Motor neuron (in vitro differentiated cells): ENCODE measurements at places on chromosomes 3 and 15.

DNA sequence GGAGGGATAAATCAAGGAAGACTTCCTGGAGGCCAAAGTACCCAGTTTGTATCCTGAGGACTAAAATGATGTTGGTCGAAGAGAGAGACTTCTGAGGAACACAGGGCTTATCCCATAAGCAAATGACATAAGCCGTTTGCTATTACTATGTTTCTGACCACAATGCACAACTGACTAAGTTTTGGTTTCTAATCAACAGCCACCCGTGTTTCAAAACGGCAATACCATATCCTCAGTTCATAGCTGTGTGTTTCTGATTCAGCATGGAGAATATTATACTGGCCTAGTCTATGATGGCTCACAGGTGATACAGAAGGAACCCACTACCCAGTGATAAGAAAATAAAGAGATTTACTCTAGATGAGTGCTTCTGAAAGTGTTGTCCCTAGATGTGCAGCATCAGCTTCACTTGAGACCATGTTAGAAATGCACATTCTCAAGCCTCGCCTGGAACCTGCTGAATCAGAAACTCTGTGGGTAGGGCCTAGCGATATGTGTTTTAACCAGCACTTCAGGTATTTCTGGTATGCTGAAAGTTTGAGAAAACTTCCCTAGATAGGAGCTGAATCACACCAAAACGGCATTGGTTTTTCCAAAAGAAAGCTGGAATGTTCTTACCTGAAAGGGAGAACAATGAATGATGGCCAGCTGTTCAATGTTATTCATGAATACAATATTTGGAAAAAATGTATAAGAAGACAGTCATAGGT, 639.7 kb upstream of the NR2F2 start:
- ATAC-seq: no peak

DNA sequence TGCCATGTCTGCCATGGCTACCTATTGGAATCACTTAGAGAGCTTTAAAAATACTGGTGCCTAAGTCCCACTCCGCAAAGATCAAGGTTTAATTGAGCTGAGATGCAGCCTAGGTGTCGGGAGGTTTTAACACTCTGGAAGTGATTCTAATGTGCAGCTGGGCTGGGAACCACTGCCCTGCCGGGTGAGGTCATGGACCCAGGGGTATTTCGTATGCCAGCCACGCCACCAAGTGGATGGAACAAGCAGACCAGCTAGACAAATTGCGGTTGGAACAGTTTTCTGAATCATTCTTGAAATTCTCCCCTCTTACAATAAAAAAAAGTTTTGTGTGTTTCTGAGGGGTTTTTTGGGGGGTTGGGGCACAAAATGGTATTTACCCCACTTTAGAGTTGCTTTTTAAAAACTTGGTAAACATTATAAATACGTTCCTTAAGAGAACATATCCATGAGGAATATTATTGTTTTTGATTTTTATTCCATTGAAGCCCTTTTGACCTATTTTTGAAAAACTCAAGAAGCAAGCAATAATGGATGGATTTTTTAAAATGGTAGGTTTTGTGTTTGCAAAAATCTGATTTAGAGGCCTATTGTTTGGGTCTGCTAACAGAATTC, 66.2 kb upstream of the CSTA start:
- ATAC-seq: peak; percentile 68

GRCh38 chr3:152258448-152259393, 10.0 kb upstream of the MBNL1 start:
- no peak for ATAC-seq

GRCh38 chr15:80822256-80822655, 43.1 kb downstream of the CEMIP start:
- ATAC-seq: no peak

GRCh38 chr15:25717127-25717456, 146.0 kb downstream of the ATP10A start:
- ATAC-seq: no peak

- no peak for ATAC-seq
These were observed 237 bp upstream of the ZNF662 start for GRCh38 chr3:42905740-42906069.

GRCh38 chr15:68275165-68275746, 2.3 kb upstream of the FEM1B start:
- ATAC-seq: no peak

GRCh38 chr3:61628636-61629035, 67.3 kb downstream of the PTPRG start:
- no peak for ATAC-seq

DNA sequence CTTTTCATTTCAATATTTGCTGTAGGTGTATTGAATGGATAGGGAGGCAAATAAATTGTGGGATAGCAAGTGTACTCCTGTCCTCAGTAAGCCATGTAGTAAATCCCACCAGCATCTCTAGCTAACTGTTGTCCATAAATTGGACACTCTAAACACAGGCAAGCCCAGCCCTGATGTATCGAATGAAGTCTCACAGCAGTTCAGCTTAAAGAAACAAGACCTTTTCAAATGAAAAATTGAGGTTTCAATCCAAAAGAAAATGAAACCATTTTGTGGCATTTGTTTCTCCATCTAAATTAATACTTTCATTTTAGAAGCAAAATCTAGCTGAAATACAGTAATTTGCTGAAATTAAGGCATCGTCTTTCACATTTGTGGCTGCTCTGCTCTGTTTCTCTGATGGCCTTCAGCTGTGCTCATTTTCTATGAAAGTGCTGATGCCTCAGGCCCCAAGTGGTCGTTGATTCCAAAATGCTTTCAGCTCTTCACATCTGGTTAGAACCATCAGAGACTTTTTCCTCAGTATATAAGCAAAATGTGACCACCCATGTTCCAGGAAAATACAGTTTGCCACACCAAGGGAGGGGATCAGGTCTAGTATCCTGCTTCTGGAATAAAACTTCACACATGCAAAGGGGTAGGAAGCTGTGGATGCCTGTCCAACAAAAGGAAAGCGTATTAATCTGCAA, 245.0 kb downstream of the ZMAT3 start:
- no peak for ATAC-seq

DNA sequence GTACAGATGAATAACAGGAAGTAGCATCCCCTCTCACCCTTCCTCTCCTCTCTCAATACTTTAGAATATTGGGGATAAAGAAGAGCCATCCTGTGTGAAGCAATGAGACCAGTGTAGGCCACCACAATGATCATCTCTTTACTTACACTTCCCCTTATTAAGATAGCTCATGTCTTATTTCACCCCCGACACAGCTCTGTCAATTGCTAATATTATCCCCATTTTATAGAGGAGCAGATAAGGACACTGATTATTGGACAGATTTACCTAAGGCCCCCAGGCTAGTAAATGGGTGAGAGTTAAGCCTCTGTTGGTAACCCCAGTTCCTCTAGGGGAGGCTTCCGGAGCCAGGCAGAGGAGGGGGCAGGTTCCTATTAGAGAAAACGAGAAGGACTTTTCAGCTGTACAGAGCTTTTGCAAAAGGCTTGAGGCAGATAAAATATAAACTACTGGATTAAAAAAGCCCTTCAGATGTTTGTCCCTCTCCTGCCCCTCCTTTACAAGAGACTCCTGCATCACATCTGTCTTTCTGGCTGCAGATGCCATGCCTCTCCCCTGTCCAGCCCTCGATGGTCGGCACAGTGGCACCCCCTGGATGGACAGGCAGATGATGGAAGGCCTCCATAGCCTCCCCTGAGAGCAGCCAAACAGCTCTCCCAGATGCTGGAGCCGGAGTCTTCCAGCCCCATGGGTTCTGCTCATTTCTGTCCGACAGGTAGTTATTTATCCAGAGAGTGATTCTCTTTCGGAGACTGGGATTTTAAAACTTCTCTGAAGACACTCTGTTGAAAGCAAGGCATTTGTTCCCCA, 49.4 kb upstream of the LCTL start:
- ATAC-seq: no peak

DNA sequence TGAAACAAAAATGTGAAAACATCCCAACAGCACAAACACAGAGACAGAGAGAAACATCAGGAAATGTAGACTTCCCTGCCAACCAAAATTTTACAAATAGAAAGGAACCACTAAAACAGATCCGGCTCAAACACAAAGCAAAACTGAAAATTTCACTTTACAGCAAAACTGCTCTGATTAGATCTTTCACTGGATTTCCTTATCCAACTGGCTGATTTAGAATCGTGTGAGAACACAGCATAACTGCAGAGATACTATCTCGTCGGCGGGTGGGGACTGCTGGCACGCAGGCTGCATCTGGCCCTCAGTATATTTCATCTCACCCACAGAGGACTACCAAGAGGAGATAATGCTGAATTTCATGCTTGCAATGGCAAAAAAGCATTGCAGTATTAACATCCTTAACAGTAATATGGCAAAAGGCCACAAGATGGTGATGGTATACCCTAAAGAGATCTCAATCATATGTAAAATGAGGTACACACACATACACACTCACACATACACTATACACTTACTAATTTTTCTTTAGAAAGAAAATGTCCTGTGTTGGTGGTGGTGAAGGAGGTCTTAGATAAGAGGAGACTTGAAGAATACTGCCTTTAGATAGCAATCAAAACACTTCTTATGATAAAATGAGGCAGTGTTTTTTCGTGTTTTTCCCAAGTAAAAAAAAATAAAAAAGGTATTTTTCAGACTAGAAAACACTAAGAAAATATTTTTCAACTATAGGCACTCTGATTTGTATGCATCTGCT, 10.6 kb upstream of the LEO1 start:
- peak; percentile 85 for ATAC-seq

- peak; percentile 63 for ATAC-seq
These were observed 7.2 kb downstream of the LIPC start for GRCh38 chr15:58438956-58439355.

DNA sequence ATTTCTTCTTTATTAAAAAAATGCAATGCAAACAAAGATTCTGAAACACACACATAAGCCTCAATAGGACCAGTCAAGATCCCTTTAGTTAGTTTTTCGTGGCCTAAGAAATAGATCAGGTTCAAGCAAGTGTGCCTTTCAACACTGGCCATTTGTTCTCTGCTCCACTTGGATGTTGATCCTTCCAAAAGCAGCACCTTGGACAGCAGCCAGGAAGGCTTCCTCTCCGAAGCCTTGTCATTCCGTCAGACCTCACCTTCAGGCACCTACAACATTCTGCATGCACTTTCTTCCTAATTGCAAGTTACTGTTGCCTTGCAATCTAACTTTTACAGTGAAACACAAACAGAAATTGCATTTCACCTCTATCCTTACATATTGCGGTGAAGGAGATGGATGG, 155.9 kb upstream of the FEZF2 start:
- no peak for ATAC-seq

GRCh38 chr15:25711691-25712090, 151.4 kb downstream of the ATP10A start:
- no peak for ATAC-seq

DNA sequence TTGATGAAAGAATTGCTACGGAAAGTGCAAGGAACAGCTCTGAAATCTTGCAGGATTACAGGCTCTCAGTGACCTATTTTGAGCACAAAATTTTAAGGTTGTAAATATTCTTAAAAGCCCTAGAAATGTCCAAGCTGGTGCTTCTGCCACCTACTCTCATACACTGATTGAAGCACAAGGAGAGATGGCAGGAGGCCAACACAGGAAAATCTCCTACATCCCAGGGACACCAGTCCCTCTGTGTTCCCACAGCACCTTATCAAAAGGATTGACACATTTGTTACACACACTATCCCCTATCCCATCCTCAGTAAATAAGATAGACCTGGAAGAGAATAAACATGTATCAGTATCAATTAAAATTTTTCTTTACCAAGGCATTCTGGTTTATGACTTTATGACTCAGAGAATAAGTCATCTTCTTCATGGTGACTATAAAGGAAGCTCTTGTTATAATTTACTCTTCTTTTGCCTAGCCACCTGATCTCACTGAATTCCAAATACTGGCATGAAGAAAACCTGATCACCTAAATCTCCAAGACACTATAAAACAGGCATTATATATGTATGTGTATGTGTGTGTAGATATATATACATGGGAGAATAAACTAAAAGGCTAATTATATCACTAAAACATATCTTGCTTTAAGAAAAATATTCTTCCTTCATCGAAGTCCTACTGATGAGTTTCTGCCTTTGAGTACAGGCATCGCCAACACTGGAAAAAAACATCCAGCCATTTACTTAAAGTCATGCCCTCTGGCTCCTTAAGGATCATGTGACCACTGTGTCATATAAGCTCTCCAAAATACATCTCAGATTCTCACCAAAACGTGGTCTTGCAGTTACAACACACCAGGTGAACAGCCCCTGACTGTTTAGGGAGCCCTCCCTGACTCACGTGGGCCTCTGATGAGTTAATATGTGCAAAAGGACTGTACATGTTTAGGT, 208.1 kb upstream of the NR2F2 start:
- no peak for ATAC-seq

DNA sequence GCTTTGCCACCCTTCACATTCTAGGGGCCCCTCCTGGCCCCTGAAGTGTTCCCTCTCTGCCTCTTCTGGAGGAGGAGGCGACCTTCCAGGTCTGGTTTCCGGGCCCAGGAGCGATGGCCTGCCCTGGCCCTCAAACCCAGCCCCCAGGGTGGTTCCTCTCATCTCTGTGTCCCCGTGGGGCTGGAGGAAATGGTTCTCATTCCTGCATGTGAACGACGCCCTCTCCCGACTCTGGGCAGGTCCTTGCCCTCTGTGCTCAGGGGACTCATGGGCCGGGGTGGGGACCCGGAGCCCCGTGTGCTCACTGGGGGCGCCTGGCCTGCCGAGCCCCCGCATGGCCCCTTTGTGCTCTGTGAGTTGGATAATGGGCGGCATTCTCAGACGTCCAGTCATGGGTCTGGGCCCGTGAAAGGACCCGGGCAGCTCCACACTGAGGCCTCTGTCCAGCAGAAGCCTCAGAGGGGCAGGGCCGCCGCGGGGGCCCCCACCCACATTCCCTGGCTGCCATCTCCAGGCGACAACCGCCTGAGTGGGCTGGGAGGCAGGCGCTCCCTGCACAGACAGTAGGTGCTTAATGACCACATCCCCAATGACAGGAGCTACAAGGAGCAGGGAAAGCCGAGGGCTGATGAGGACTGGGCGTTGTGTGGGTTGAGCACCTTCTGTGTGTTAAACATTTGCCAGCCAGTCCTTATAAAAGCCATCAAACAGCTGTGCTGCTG, 5.5 kb upstream of the PLXND1 start:
- ATAC-seq: peak; percentile 64

DNA sequence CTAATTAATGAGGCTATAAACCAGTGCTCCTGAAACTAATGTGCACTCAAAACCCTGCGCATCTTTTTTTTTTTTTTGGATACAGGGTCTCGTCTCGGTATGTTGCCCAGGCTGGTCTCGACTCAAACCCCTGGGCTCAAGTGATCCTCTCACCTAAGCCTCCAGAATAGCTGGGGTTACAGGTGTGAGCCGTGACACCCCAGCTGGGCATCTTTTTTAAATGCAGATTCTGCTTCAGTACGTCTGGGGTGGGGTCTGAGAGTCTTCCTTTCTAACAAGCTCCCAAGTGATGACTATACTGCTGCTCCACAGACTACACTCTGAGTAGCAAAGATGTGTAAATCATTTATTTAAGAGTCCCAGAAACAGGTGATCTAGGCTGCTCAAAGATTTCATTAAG, 73.0 kb downstream of the BFSP2 start:
- no peak for ATAC-seq
